ENCODE measurements at places on chromosomes 16 and 17. TPM values are rescaled to one million over a fixed set of nuclear protein-coding genes. Genes with fewer than 3 reads are reported as not detected.

The ERBB2 gene
- 6.3 TPM for polyA plus RNA-seq

GRCh38 chr17:80724775-80725266 is 180.2 kb downstream of the RPTOR start:
- no peak for DNase-seq

The CACNA1G gene
- not detected for polyA plus RNA-seq

DNA sequence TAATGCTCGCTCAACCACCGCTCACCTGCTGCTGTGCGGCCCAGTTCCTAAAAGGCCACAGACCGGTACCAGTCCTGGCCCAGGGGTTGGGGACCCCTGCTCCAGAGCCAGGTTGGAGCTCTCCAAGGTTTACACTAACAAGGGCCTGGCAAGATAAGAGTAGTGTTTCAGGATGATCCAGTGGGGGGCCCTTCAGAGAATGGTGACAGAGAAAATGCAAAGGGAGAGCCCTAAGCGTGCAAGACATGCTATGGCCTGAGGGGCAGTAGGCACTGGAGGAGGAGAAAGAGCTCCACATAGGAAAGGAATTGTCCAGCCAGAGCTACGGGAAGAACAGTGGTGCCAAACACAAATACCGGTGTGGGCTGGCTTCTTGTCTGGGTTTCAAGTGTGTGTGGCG is 233.4 kb downstream of the STX8 start:
- DNase-seq: no peak

The SLC9A5 gene
- 2.8 TPM for polyA plus RNA-seq

The BLMH gene
- polyA plus RNA-seq: 69.7 TPM

The RFNG gene
- polyA plus RNA-seq: 32.8 TPM

The IRX5 gene
- 2.0 TPM for polyA plus RNA-seq

The LRRC46 gene
- polyA plus RNA-seq: 1.4 TPM

The ITGAX gene
- 0.35 TPM for polyA plus RNA-seq

The RASL10B gene
- 0.03 TPM for polyA plus RNA-seq

DNA sequence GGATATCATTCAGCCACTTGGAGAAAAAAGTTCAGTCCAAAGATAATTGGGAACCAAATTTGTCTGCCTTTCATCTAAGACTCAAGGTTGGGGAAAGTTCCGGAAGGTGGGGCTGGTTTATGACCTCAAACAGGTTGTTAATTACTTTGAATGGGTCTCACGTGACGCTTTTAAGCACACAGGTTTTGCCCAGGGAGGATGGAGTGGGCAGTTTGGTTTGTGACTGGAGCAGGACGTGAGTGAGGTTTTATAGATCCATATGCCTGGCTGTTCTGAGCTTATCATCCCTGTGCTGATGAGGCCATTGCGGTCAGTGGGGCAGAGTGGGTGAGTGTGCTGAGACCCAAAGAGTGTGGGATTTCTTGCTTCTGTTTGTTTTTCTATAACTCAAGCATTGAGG is 38.7 kb upstream of the GPRC5B start:
- no peak for DNase-seq

- no peak for DNase-seq
These were observed 52.1 kb downstream of the CACNG3 start for GRCh38 chr16:24308200-24308599.

DNA sequence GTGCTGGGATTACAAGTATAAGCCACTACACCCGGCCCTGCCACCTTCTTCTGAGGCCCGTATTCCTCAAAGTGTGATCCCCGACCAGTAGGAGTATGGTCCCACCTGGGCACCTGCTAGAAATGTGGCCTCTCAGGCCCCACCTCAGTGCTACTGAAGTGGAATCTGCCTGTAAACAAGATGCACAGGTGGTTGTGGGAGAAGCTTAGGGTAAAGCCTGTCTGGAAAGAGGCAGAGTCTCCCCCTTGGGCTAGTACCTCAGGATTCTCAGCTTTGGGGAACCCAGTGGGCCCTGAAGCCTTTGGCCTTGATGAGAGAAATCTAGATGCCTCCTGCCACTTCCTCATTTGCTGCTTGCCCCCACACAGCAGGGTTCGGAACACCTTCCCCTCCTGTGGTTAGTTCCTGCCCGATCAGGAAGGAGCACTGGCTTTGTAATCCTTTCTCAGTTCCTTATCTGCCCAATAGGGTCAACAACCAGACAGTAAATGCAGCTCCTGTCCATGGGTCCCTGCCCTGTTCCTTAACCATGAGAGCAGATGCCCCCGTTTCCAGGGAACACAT is 25.2 kb downstream of the TK2 start:
- peak; percentile 52 for DNase-seq

- no peak for DNase-seq
These were observed 20.6 kb downstream of the SSH2 start for GRCh38 chr17:29909236-29910003.

GRCh38 chr17:34246446-34246845 is 8.6 kb upstream of the CCL2 start:
- no peak for DNase-seq

DNA sequence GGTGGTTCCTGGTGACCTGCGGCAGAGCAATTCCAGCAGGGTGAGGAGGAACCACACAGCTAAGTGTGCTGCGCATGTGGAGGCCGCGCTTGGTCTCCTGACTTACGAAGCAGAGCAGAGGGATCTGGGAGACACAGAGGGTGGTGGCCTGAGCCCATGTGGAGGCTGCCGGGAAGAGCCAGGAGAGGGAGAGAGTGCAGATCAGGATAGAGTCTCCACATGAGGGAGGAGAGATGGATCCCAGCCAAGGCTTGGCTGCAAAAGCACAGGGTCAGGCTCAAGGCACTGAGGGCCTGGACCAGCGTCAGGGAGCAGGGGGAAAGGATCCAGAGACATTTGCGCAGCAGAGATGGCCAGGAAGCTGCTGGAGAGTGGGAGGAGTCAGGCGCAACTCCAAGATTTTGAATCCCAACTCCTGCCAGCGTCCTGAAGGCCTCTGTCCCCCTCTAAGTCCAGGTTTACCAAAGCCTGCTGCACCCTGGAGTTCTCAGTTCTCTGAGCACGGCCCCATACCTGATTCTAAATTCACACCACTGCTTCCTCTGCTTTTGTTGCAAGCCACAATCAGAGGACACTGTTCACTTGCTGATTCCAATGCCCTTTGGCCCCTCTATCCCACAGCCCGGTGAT is 11.3 kb upstream of the MLLT6 start:
- DNase-seq: no peak

DNA sequence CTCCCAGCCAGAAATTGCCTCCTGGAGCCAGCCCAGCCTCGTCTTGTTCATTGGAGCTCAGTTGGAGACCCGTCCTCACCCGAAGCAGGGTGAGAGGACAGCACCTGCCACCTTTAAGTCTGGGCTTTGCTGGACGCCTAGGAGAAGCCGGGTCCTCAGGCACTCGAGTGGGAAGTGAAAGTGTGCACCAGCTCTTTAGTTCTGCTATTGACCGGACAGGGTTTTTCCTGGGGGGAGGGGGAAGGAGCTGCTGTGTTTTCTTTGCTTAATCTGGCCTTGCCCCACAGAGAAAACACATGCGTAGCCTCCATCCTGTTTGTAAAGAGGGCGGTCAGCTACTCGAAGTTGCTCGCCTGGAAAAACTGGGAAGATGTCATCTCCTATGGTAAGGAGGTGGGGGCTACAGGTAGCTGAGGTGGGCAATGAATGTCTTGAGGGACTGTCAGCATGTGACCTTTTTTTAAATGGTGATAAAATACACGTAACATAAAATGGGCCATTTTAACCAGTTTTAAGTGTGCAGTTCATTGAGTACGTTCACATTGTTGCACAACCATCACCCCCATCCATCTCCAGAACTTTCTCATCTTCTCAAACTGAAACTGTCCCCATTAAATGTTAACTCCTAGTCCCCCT is 34.4 kb downstream of the CMIP start:
- DNase-seq: no peak

DNA sequence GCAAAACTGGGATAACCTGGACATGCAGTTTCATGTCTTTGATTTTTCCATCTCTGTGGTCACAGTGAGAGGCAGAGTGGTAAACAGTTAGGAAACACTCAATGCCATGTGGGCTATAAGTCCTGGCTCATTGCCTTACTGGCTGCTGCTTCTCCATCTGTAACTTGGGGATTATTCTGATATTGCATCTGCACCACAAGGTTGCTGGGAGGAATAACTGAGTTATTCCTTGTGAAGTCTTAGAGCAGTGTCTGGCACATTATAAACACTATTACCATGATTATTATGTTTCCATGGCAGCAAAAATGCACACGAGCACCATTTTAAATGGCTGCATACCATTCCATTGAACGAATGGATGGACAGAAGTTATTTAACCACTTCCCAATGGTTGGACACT is 111.7 kb upstream of the CDH5 start:
- no peak for DNase-seq

The RUNDC3A gene
- polyA plus RNA-seq: not detected

The RCVRN gene
- polyA plus RNA-seq: not detected

DNA sequence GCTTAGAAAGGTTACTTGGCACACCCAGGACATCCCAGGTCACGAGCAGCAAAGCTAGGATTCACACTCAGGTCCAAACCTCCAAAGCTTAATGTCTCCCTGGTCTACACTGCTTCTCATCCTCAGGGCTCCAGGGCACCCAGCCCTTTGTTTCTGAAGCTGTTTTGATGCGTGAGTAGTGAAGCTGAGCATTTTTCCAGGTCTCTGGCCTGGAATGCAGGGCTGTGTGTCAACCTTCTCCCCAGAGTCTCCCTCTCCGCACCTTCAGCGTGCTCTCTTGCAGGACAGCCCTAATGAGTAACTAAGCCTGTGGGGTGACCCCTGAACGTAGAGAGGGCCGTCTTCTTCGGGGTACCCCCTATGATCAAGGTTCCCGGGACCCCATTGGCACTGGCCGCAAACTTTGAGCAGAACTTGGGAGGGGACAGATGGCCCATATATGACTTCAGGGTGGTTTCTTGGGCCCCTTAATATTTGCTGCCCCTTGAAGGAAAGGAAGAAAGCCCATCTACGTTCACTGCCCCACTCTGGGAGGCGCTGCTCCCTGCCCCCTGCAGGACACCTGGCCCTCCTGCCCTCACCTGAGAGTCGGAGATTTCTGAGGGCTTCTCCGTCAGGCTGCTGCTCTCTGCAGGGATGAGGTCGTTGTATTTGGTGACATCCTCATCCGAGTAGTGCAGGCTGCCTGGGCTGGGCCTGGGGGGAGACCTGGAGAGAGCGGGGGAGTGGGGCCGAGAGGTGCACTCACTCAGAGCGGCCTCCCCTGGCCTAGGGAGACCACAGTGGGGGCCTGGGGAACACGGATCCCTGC is 36.4 kb upstream of the CDC42EP4 start:
- no peak for DNase-seq

GRCh38 chr16:82400046-82400445 is 226.7 kb upstream of the CDH13 start:
- no peak for DNase-seq

- DNase-seq: no peak
These were observed 124.9 kb downstream of the MRTFB start for GRCh38 chr16:14196011-14196410.

- DNase-seq: no peak
These were observed 21.4 kb downstream of the CARD14 start for GRCh38 chr17:80191192-80191591.

- peak; percentile 79 for DNase-seq
These were observed 13.3 kb downstream of the SLC16A3 start for GRCh38 chr17:82241926-82242697.

The KRTAP1-5 gene
- polyA plus RNA-seq: not detected

- DNase-seq: no peak
These were observed 111.7 kb upstream of the HS3ST4 start for GRCh38 chr16:25580041-25580440.

- no peak for DNase-seq
These were observed 6.6 kb downstream of the PALB2 start for GRCh38 chr16:23634461-23635036.

DNA sequence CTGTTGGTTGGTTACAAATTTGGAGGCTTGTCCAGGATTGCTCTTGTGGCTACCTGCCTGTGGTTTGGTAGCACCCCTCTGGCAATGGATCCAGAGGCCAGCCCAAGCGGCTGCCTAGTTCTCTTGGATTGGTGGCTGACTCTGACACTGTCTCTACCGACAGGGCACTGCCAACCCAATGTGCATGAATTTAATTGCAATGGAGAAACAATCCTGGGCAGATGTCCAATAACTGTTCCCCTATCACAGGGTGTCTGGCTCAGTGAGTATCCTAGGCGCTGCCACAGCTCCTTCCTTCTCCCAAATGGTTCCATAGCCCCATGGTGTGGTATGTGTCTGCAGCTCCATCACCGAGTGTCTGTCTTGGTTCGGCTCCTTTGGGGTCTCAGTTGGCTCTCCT is 19.5 kb downstream of the N4BP1 start:
- DNase-seq: no peak

The ABCC3 gene
- polyA plus RNA-seq: 0.07 TPM

- no peak for DNase-seq
These were observed 101.8 kb downstream of the PARN start for GRCh38 chr16:14528306-14528705.
